ENCODE measurements at places on chromosomes 11 and 22. TPM values are rescaled to one million over a fixed set of nuclear protein-coding genes. Genes with fewer than 3 reads are reported as not detected.

- no peak for DNase-seq
- H3K36me3 ChIP-seq: no peaks in the 10 kb centered on the region
- no peak overlapping the region for H3K4me3 ChIP-seq
- H3K27ac ChIP-seq: no peak overlapping the region
- H3K27me3 ChIP-seq: no peaks in the 10 kb centered on the region
- peaks cover 3% of the 10 kb centered on the region for H3K4me1 ChIP-seq
These were observed 48.7 kb downstream of the FDX1 start for GRCh38 chr11:110478410-110478809.

- H3K4me1 ChIP-seq: no peaks in the 10 kb centered on the region
- DNase-seq: no peak
- H3K27ac ChIP-seq: no peak overlapping the region
- no peaks in the 10 kb centered on the region for H3K27me3 ChIP-seq
These were observed 255.9 kb downstream of the FAT3 start for GRCh38 chr11:92480499-92480898.

- H3K36me3 ChIP-seq: no peaks in the 10 kb centered on the region
- no peaks in the 10 kb centered on the region for H3K27me3 ChIP-seq
- H3K27ac ChIP-seq: peak overlapping the region; percentile 61
- H3K4me3 ChIP-seq: no peak overlapping the region
- H3K4me1 ChIP-seq: peaks cover 18% of the 10 kb centered on the region
These were observed 13.8 kb downstream of the CHRDL2 start for GRCh38 chr11:74717221-74717969.

The NCF4 gene
- 9.0 TPM for total RNA-seq

GRCh38 chr11:133070791-133071190 lies 461.5 kb downstream of the OPCML start:
- H3K4me1 ChIP-seq: peaks cover 11% of the 10 kb centered on the region
- H3K36me3 ChIP-seq: no peaks in the 10 kb centered on the region
- H3K27me3 ChIP-seq: no peaks in the 10 kb centered on the region
- H3K4me3 ChIP-seq: no peak overlapping the region
- no peak for DNase-seq

DNA sequence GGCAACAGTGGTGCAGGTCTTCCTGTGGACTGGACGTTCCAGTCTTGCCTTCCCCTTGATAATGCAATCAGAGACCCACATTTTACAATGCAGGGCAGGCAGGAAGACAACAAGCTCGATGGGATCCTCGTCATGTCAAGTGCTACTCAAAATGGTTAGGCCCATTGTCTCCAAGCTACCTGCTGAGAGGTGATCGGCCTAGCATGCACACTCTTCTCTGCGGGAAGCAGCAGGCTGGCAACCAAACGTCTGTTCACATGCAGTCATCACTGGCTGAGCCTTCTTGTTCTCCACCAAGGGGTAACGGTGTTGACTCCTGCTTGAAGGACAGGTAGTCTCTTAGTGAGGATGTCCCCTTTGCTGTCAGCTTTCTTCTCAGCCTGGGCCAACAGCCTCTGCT lies 25.5 kb upstream of the CD82 start:
- no peaks in the 10 kb centered on the region for H3K36me3 ChIP-seq
- peaks cover 5% of the 10 kb centered on the region for H3K4me1 ChIP-seq
- no peak for DNase-seq
- H3K27me3 ChIP-seq: no peaks in the 10 kb centered on the region
- H3K4me3 ChIP-seq: no peak overlapping the region
- no peak overlapping the region for H3K27ac ChIP-seq

The SMC1B gene
- 0.11 TPM for total RNA-seq
